Trophoblast cell (in vitro differentiated cells and primary cell): ENCODE measurements at places on chromosomes 7 and 10.

DNA sequence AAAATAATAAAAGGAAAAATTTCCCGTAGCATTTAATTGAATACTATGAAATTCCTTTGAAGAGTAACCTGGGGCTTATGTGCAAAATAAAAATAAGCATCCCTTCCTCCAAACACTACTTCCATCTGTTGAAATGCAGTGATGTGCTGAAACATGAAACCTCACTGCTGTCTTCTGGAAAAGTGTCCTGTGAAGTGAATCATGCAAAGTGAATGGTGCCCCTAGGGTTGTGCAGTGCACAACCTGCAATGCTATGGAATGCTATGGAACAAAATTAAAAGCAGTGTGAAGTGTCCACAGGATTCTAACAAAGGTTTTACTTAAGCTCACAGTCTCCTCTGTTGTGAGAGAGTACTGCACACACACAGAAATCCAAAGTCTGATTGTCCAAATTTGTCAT, 480.9 kb downstream of the ETV1 start:
- no peaks in the 10 kb centered on the region for H3K36me3 ChIP-seq
- DNase-seq: no peak
- H3K27ac ChIP-seq: no peak overlapping the region
- no peak overlapping the region for H3K4me3 ChIP-seq
- H3K4me1 ChIP-seq: no peaks in the 10 kb centered on the region

- no peaks in the 10 kb centered on the region for H3K36me3 ChIP-seq
- DNase-seq: peak; percentile 75
- no peak overlapping the region for H3K4me3 ChIP-seq
These were observed 59.8 kb upstream of the CHST15 start for GRCh38 chr10:124153023-124153826.

GRCh38 chr10:65827359-65827758, 1098.5 kb upstream of the LRRTM3 start:
- no peak overlapping the region for H3K4me3 ChIP-seq
- no peaks in the 10 kb centered on the region for H3K36me3 ChIP-seq
- no peak overlapping the region for H3K27ac ChIP-seq
- no peaks in the 10 kb centered on the region for H3K27me3 ChIP-seq
- H3K4me1 ChIP-seq: no peaks in the 10 kb centered on the region

DNA sequence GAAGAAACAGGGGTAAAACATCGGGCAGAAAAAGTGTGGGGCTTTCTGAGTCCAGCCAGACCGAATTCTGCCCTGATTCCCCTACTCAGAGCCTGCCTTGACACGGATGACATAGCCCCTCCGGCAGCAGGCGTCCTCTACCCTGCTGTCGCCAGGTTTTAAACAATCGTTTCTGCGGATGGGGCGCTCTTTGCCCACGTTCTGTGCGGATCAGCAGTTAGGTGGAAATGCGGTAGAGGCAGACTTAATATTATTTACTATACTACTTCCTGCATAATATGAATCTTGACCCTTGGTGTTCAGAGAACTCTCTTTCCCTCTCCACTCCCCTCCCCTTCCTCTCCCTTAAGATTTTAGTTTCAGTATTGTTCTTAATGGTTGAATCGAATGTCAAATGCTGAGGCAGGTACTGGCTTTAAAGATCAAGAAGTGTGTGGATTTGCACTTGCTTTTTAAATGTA, 2.4 kb downstream of the GATA3 start:
- peak overlapping the region; percentile 99 for H3K27ac ChIP-seq
- peak; percentile 22 for DNase-seq
- peak overlapping the region; percentile 99 for H3K4me3 ChIP-seq
- no peaks in the 10 kb centered on the region for H3K27me3 ChIP-seq

DNA sequence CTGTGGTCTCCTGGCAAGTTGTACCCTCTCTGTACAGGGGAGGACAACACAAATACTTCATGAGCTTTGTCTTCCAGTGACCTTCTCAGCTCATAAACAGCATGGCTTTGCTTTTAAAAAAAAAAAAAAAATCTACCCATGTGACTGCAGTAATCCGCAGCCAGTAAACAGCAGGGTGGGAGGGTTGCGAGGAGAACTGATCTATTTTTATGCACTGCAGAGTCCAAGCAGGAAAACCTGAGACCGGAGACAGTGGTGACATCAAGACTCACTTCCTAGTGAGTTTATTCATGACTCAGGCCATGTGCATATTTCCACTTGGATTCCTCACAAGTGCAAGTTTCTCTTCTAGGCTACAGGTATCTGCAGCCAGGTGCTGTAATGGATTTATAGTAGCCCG, 127.9 kb downstream of the NRF1 start:
- no peaks in the 10 kb centered on the region for H3K4me1 ChIP-seq
- H3K27ac ChIP-seq: no peak overlapping the region
- no peaks in the 10 kb centered on the region for H3K27me3 ChIP-seq
- DNase-seq: no peak
- H3K36me3 ChIP-seq: peaks cover 12% of the 10 kb centered on the region
- no peak overlapping the region for H3K4me3 ChIP-seq
